Calu3 (cell line): ENCODE measurements at places on chromosomes 12 and 14.

- no peak for DNase-seq
Observed at GRCh38 chr14:62882967-62883366, 162.3 kb downstream of the KCNH5 start.

- DNase-seq = no peak
Observed at GRCh38 chr12:1533205-1533601, 61.2 kb downstream of the FBXL14 start.

GRCh38 chr12:104083769-104084475, 19.6 kb downstream of the HCFC2 start:
- no peak for DNase-seq

- peak; percentile 41 for DNase-seq
Observed at GRCh38 chr12:95608252-95609033, 57.2 kb upstream of the USP44 start.

GRCh38 chr12:64667793-64668192, 57.5 kb downstream of the RASSF3 start:
- no peak for DNase-seq

DNA sequence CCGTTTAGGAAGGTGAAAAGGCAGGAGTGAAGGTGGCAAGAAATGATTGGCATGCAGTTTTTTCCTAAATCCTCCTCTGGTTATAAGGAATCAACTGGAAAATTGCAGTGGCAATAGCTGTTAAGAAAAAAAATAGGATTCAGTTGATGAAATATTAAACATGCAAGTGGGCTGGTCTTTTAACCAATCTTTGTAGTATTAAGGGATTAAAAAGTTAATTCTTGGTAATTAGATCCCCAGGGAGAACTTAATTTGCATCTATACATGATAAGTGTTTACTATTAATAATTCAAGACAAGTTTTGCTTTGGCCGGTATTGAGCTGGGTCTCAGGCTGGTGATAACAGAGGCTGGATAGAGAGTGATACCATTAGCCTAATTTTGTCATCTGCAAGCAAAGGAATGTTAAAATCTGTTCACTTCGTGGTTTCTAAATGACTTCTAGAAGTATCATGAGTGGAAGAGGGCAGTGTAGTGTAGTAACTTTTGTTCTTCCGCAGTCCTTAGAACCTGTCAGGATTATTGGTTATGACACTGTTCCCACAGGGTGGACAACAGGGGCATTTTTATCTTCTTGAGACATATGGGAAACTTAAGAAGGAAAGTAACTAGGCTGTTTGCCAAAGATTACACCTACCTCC, 118.5 kb downstream of the PRKCH start:
- DNase-seq = no peak

GRCh38 chr14:86613126-86613525, 1083.2 kb downstream of the FLRT2 start:
- no peak for DNase-seq

DNA sequence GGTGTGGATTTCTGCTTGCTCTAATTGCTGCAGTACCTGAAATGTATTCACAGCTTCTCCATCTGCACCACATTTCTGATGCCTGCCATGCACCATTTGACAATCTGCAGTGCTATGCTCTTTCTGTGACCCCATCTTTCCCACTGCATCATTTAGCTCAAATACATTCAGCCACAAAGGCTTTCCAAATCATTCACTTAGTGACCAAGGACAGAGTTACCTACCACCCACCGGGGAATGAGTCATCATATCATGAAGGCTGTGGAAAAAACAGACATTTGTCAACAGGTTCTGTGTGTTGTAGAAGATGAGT, 465.5 kb upstream of the ATP2B1 start:
- no peak for DNase-seq

DNA sequence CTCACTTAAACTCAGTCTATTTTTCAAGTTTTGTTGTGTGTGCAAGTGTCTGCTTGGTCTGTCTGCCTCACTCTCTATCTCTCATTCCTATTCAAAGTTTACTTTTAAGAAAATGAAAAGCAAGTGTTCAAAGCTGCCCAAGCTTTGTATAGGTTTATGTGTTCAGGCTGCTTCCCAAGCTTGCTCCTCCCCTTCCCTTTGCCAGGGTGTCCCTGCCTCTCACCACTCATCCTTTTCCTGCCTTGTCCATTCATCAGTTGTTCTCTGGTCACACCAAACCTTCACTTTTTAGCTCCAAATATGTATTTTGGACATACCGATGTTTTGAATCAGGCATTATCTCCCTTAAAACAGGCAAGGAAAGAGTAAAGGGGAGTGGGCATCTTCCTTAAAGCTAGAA, 41.3 kb downstream of the STK38L start:
- no peak for DNase-seq

DNA sequence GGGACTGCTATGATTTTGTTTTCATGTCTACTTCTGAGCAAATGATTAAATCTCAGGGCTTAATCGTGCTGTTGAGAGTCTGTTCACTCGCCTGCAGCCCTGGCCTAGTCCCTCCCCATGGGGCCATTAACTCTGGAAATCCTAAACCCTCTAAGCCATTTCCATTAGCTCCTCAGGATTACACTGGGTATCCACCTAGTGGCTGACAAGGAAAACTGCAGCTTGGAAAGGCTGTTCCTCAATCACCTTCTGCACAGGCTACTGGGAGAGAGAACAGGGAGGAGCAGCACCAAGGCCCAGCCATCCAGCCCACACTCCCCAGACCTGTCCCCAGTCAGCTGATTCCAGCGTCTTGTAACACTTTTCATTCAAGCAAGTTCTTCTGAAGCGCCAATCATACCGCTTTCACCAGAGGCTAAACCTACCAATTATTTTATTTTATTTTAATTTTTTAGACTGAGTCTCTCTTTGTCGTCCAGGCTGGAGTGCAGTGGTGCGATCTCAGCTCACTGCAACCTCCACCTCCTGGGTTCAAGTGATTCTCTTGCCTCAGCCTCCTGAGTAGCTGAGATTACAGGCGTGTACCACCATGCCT, 48.7 kb downstream of the NEUROD4 start:
- DNase-seq = peak; percentile 50

GRCh38 chr14:38039496-38039895, 168.2 kb upstream of the SSTR1 start:
- no peak for DNase-seq

- no peak for DNase-seq
Observed at GRCh38 chr12:80100591-80100990, 1.3 kb downstream of the OTOGL start.

GRCh38 chr12:31896514-31897039, 62.6 kb upstream of the RESF1 start:
- peak; percentile 39 for DNase-seq

DNA sequence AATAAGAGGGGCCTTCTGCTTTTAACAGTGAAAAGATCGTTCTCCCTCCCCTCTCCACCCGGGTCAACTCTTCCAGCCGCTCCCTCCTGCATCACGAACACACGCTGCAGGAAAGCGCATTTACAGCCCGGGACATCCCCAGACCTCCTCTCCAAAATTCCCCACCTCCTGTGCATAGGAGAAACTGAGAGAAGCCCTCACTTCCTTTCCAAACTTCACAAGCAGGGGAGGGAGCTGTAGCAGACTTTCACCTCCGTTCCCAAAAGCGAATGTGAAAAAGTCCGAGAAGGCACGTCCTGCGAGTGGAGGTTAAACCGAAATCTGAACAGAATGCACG, 513 bp downstream of the BCAT1 start:
- DNase-seq = no peak

GRCh38 chr12:26396402-26396801, 201.0 kb downstream of the SSPN start:
- no peak for DNase-seq

DNA sequence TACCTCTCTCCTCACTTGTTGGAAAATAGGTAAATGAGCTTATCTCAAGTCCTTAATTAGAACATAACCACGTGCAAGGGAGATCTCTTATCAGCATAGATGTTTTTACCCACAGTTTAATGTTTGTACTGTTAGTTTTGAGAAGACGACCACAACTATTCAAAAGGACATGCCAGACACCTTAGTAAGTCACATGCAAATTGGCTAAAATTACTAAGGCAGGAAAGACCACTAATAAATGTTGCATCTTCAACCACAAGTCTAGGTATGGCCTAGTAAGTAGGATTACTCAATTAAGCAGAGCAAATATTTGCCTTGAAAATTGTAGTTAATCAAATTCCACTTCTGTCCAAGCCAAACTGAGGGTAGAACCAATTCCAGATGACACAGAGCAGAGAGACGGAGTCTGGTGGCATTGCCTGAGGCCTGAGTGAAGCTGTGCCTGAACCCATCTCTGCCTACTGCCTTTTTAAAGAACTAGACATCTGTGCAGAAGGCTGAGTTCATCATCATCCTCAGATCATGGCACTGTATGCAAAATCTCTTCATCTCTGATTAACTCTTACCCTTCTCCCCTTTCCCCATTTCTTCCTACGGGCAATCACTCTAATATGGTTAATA, 29.7 kb upstream of the CHST11 start:
- no peak for DNase-seq

GRCh38 chr14:42000450-42000849, 393.8 kb downstream of the LRFN5 start:
- no peak for DNase-seq

- DNase-seq = no peak
Observed at GRCh38 chr12:46242569-46242968, 26.3 kb downstream of the SLC38A1 start.

- DNase-seq = no peak
Observed at GRCh38 chr12:89977405-89978085, 268.9 kb upstream of the ATP2B1 start.

DNA sequence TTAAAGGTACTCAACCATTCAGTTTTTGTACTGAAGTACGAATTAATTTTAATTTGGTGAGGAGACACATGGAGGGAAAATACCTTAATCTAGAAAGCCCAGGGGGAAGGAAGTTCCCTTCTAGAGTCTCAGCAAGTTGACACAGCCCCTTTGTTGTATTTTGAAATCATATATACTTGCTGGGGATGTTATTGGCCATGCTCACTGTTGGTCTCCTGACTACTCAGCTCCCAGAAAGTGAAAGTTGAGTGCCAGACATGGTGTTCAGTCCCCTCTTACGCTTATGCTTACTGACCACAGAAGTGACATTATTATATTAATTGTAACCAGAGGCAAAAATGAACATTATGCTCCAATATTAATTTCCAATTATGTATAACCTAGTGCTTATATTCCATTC, 28.1 kb downstream of the ARF6 start:
- no peak for DNase-seq

GRCh38 chr12:105214670-105215375, 21.2 kb downstream of the APPL2 start:
- peak; percentile 90 for DNase-seq

DNA sequence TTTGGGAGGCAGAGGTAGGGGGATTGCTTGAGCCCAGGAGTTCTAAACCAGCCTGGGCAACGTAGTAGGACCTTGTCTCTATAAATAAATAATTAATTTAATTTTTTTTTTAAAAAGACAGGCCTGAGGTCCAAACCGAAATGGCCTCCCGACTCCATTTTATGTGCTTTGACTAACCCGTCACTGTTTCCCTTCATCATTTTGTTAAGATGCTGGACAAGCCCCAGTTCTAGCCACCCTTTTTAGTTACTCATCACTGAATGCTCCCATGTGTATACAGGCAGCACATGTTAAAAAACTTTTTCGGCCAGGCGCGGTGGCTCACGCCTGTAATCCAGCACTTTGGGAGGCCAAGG, 83.6 kb upstream of the RESF1 start:
- DNase-seq = no peak

DNA sequence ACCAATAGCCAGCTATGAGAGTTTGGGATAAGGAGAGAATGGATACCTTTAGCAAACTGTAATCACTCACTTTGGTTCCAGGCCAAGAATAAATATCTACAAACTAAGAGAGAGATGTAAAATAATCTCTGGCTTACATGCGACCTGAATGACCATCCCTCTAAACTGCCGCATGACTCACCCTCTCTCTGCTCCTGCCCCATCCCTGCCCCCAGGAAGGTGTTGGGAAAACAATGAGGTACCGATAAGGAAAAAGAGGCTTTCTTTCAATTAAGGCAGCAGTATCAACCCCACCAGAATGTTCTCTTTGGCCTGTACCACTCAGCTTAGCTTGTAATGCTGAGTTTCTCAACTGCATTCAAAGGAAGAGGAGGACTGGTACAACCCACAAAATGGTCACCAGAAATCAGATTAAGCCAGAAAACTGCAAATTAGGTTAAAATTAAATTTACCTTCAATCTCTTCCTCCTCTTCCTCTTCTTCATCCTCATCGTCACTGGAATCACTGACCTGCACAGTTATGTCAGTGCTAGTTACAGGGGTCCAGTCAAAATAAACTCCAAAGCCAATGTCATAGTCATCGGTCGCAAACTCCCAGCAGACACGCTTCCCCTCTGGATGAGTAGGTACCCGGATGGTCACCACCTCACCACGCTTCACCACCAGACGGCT, 22.0 kb downstream of the GSTZ1 start:
- DNase-seq = no peak

DNA sequence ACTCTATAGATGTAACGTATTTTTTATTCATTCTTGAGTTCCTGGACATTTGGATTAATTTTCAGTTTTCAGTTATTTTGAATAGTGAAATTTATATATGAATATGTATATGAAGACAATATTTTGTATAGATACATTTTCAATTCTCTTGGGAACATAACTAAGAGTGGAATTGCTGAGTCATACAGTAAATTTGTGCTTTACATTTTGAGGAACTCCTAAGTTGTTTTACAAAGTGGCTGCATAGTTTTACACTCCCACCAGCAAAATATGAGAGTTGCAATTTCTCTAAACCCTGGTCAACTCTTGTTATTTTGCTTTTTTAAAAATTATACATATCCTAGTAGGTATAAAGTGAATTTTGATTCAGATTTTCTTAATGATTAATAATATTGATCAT, 1838.6 kb upstream of the SEL1L start:
- DNase-seq = no peak

DNA sequence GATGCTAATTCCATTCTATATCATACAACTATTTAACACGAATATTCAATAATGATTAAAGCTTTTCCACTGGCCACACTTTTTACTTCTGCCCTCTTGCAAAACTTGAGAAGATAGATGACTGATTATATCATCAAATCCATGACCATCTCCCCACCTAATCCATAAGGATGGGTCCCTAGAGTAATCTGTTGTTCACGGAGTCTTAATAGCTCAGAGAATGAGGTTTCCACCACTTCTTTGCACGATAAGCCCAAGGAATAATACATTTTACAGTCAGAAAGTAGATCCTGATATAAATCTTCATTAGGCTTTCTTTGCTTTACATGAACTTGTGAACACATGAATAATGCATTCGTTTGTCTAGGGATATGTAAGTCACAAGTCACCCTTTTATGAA, 527.2 kb downstream of the GALC start:
- DNase-seq = no peak

DNA sequence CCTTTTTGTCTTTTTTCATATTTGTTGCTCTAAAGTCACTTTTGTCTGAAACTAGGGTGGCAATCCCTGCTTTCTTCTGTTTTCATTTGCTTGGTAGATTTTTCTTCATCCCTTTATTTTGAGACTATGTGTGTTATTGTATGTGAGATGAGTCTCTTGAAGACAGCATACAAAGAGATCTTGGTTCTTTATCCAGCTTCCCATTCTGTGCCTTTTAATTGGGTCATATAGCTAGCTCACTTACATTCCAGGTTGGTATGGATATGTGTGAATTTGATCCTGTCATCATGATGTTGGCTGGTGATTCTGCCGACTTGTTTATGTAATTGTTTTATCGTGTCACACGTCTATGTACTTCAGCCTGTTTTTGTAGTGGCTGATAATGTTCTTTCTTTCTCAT, 267.7 kb upstream of the MGAT4C start:
- no peak for DNase-seq

GRCh38 chr12:122399254-122399591, 23.2 kb downstream of the CLIP1 start:
- DNase-seq = no peak

- DNase-seq = no peak
Observed at GRCh38 chr14:85764822-85765221, 234.9 kb downstream of the FLRT2 start.
